ENCODE measurements at places on chromosomes 11 and 22.

DNA sequence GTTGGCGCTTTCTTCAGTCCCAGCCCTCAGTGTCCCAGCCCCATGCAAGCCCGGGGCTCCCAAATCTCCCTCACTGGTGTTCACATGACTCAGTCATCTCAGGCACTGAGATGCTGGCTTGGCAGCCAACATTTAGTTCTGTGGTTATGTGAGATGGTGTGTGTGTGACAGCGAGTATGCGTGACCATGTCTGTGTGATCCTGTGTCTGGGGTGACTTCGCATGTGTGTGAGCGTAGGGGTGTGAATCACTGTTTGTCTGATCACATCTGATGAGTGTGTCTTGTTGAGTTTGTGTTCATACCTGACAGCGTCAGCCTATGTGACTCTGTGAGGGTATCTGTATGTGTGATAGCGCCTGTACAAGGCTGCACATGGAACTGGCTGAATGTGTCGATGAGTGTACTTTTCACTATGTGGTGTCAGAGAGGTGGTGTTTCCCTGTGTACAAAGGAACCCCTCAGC lies 16.2 kb downstream of the CREB3L1 start:
- peak; percentile 80 for DNase-seq

DNA sequence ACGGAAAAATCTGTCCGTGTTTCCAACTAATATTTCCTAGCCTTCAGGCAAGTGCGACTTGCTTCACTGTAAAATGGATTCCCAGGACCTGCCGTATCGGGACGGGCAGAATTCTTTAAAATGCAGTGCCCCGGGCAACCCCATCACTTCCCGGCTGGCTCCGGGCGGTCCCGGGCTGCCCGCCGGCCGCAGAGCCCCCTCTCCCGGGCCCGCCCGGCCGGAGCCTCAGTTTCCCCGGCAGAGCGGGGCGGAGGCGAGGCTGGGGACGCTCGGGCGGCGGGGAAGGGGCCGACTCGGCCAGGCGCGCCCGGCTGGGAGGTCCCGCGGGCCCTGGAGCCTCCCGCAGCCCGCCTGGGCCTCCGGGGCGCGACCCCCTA lies 84.2 kb upstream of the WNT7B start:
- DNase-seq, result no peak

GRCh38 chr11:65425971-65426838 lies 3.6 kb downstream of the NEAT1 start:
- DNase-seq, result no peak

DNA sequence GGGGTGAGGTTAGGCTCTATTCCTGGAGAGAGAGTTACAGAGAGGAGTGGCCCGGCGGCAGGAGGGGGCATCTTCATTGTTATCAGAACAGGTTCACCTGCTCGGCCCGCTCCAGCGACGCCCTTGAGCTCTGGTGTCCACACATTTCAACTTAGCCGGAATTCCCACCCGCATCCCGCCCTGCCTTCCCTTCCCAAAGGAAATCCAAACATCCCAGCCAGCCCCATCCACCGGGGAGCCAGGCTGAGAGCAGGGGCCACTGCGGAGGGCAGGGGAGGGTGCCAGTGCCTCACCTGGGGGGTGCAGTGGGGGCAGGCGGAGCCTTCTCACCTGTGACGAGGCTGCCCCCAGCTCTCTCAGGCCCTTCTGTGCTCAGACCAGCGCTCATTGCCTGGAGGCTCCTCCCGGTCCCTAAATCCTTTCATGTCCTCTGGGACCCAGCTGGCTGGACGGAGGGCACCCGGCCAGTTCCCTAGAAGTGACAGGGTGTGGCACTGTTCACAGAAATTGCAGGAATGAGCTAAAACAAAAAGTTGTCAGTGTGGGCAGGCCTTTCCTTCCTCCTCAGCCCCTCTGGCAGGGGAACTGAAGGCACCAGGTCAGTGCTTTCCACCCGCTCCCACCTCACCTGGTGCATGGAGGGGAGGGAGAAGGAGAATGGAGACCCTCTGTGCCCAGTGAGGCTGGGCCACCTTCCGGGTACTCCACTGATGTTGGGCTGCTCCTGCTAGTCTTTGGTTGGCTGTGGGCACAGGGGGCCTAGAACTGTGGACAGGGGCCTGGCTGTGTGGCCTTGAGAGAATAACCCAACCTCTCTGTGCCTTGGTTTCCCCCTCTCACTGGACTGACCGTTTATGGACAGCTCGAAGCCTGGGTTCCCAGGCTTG lies 2.2 kb upstream of the MRGPRG start:
- DNase-seq, result no peak

GRCh38 chr11:2151500-2152257 lies 9.3 kb downstream of the INS start:
- DNase-seq, result peak; percentile 76

- peak; percentile 4 for DNase-seq
These were observed 97.7 kb downstream of the NXPE2 start for GRCh38 chr11:114775875-114776621.

DNA sequence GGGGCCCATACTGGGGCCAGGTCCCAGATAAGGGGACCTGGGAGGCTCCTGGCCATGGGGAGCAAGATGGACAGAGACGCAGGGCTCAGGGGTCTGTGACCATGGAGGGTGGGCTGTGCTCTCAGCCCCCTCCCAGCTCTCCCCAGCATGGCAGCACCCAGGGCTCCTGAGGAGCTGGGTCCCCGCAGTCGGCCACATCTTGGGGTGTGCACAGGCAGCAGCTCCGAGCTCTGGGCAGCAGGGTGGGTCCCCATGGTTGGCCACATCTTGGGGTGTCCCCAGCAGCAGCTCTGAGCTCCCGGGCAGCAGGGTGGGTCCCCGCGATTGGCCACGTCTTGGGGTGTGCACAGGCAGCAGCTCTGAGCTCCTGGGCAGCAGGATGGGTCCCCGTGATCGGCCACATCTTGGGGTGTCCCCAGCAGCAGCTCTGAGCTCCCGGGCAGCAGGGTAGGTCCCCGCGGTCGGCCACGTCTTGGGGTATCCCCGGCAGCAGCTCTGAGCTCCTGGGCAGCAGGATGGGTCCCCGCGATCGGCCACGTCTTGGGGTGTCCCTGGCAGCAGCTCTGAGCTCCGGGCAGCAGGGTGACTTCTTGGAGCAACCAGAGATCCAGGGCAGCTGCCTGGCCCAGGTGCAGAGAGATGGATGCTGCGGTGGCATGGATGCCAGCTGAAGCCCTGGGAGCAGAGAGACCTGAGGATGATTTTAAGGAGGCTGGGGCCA lies 18.3 kb upstream of the MUC5B start:
- DNase-seq, result no peak

DNA sequence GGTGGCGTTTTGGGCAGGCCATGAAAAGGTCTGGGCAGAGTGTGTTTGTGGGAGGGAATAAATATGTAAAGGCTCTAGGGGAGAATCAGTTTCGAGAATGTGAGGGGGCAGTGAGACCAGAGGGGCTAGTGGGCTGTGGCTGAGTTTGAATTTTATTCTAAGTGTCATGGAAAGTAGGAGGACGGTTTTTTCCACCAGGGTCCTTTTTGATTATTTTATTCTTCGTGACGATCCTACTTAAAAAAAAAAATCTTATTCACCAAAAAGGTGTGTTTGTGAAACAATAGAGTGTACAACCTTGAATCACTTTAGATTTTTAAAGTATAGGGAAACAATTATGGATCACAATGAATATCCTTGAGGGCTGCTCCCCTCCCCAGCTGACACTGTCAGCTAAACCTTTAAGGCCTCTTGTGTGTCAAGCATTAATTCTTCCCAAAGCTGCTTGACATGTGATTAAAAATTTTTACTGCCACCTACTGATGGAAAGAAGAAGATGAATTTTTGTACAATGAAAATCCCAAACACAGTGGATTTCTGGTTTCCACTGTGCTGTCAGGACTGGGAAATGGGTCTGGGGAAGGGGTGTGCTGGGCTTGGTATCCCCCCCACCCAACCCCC lies 107.5 kb upstream of the OR4B1 start:
- DNase-seq, result no peak

DNA sequence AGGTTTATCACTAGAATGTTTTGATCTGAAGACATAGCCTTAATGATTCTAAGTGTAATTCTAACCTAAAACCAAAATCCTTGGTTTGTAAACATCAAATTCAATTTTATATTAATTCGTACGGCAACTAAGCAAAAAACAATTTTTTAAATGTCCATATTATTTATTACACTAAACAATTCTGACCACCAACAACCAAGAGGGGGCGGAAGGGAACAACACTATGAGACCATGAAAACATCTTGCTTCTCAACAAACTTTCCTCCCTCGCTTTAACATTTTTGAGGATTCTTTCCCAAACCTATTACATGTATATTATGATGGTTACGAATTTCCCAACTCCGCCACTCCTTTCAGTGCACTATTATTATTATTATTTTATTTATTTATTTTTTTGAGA lies 6.5 kb upstream of the UCP2 start:
- DNase-seq, result no peak

DNA sequence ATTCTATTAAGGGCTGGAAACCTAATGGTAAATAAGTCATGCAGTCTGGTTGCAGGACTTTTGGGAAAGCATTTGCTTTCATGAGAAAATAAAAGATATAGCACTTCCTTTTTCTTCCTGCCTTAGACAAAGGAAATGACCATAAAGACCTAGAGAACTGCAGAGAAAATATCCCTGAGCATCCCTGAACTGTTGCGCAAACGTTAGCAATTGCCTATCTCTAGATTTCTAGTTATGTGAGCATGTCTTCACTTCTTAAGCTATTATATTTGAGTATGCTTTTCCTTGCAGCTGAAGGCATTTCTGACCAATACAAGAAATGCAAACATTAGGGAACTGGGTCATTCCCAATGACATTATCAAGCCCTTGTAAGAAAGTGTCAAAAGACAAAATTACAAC lies 110.6 kb downstream of the KIF18A start:
- no peak for DNase-seq

- DNase-seq, result no peak
These were observed 35.0 kb downstream of the POU2AF1 start for GRCh38 chr11:111344032-111344431.

DNA sequence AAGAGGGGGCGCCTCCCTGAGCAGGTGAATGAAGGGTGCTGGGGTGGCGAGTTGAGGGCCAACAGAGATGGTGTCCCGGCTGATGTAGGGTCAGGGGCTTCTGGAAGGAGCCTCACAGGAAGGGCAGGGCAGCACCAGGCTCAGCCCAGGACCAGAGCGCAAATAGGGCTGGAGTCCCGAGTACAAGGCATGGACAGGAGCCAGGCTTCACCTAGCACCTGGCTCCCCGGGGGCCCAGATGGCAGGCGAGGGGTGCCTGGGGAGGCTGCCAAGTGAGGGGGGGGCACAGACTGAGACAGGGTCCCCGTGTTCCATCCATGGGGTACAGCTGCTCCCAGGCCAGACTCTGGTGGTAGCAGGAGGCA lies 105.8 kb downstream of the KCNQ1 start:
- DNase-seq, result no peak

- no peak for DNase-seq
These were observed 591.1 kb downstream of the BRD1 start for GRCh38 chr22:49236541-49237075.

GRCh38 chr22:35900483-35901168 lies 128.0 kb downstream of the RBFOX2 start:
- DNase-seq, result peak; percentile 27

- no peak for DNase-seq
These were observed 831.6 kb downstream of the KCNA4 start for GRCh38 chr11:29184939-29185890.

DNA sequence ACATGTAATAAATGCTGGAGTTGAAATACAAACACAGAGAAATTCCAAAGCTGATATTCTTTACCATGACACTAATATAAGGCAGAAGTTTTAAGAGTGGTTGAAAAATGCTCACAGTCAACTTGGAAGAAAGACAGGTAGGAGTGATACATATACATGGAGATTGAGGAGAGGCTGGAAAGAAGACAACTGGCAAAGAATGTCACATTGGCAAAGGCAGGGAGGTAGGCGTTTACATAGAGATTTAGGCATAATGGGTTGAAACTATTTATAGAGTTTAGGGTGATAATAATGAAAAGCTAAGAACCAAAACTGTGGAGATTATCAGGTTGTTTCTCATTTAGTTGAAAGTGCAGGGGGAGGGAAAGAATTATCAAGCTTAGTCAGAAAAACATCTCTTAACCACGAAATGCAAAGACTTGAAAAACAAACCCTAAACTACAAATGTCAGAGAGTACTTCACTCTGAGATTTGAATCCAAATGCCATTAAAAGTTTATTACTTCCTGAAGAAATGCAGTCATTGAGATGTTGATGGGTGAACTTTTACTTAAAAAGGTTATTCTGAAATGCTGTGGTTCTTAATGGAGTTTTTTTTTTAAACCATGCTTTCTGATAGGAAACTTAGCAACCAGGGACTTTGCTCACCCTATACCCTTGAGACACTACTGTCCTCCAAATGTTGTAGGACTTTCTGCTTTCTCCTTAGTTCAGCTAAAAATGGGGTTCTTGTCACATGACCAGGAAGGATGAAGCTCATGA lies 138.4 kb upstream of the CCDC90B start:
- DNase-seq, result no peak

GRCh38 chr11:17604201-17604914 lies 57.3 kb downstream of the OTOG start:
- DNase-seq, result no peak

DNA sequence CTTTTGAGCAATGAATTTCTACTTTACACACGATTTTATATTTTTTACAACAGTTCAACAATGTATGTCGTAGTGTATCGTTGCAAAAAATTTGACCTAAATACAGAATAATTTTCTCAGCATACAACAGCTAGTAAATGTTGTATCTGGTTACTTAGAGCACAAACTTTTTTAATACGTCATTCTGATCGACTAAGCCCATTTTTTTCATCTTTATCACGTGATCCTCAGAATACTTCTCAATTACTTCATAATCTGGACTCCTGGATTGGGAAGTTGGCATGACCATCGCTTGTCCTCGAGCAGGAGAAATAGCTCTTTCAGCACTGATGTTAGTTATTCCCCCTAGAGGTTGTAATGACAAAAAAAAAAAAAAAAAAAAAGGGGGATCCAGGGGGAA lies 16.6 kb downstream of the OR51L1 start:
- DNase-seq, result no peak

DNA sequence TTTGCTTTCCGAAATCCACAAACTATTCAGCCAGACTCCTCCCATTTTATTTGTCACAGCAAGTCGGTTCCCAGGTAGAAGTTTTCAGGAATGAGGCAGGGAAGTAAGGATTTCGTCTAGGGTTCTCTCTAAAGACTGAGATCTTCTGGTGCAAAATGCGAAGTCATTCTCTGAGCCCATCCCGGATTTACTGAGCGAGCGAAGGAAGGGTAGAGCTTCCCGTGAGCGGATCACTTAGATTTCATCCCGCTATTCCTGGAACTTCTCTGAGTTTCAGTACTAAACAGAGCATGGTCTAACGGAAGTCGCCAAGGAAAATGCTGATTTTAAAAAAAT lies 3.1 kb upstream of the CALCA start:
- no peak for DNase-seq
